ENCODE measurements at places on chromosomes 6 and 20.
A peak's percentile ranks its signal among the peaks of the same experiment; 100 is the strongest.

GRCh38 chr6:87436435-87436834 is 28.7 kb downstream of the CFAP206 start:
- DNase-seq, result peak; percentile 25

GRCh38 chr6:14501914-14502313 is 384.3 kb downstream of the CD83 start:
- DNase-seq, result no peak

DNA sequence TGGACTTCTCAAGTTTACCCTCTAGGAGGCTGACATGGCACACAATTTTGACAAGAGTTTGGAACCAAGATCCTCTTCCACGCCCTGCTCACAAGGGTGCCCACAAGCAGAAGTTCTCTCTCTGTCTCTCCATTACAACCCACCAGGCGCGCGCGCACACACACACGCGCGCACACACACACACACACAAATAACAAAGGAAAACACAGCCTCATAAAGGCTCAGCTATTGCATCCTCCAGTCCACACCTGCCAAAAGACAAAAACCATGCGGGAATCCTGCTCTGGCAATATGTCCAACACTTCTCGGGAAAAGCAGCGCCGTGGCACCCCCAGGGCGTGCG is 870 bp downstream of the PAK5 start:
- no peak for DNase-seq

DNA sequence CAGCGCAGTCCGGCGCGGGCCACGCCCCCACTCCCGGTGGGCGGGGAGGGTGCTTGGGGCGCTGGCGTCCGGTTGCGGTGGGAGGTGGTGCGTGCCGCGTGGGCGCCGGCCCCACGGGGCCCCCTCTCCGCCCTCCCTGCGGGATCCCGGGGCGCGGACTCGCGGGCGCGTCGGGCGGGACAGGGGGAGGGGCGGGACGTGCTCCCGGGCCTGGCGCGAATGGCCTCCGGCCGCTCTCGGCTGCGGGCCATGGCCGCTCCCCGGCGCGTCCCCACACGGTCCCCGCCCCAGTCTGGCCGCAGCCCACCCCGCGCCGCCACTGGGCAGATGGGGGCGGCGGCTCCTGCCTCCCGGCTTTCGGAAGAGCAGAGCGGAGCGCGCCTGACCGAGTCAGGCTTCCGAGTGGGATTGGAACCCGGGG is 771 bp upstream of the PPP1R3G start:
- DNase-seq, result no peak

DNA sequence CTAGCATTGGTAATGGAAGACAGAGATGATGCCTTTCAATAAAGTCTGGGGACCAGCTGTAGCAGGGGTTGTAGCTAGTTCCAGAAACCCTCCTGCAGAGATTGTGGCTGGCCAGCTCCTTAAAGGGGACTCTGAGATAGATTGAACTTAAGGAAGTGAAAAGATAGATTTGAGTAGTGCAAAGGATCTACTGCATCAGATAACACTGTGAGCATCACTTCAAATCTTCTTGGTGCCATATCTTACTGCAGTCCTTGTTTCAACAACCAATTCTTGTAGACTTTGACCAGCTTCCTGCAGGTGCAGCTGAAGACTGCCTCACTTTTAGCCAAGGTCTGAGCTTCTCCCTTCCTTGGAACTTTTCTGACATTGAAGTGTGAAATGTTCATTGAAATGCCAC is 14.8 kb upstream of the CEP162 start:
- no peak for DNase-seq

DNA sequence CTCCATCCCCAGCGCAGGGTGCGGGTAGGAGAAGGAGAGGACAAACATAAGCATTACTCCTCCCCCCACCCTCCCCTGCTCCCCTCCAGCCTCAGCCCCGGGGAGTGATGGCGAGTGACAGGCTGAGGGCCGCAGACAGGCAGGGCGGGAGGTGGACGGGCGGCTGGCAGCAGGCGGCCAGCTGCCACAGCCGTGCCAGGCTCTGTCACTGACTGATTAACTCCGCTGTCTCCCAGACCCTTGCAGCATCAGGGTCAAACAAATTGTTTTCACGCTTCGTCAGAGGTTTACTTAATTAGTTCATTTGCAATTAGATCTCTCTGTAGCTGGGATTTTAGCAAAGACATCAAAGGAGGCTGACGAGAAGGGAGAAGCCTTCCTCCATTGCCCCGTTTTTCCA is 41.9 kb downstream of the FOXP4 start:
- no peak for DNase-seq

GRCh38 chr6:39223555-39223954 is 5.7 kb downstream of the KCNK5 start:
- no peak for DNase-seq

DNA sequence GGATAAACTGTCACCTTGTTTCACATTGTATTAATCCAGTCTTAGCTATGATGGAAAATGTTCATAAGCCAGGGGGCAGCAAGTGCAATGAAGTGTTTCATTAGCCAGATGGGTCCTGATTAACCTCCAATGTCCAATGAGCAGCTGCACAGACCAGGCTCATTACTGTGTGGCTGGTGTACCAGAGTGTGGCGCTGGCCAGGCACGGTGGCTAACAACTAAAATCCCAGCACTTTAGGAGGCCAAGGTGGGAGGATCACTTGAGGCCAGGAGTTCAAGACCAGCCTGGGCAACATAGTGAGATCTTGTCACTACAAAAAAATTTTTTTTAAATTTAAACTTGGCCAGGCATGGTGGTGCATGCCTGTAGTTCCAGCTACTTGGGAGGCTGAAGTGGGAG is 201.7 kb upstream of the FOXQ1 start:
- no peak for DNase-seq

DNA sequence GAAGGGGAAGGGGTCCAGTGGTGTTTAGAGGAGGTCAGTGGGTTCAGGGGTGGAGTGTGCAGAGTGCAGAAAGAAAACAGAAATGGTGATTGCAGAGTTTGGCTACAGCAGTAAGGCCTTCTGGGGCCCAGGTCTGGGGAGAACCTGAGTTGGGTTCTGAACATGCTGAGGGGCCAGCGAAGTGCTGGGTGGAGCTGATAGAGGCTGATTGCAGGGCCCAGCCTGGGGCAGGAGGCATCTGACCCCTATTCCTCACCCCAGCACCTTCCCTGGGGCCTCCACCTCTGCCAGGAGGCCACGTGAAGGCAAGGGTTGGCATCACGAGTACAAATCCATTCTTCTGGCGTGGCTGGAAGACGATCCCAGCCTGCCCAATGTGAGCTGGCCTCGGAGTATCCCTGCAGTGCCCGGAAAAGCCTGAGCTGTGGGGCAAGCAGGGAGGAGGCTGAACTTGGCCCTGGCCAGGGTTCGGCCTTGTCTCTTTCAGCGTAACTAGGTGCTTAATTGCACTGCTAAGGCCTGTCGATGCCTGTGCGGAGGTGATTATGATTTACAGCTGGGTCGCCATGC is 35.3 kb downstream of the VSTM2L start:
- DNase-seq, result no peak

DNA sequence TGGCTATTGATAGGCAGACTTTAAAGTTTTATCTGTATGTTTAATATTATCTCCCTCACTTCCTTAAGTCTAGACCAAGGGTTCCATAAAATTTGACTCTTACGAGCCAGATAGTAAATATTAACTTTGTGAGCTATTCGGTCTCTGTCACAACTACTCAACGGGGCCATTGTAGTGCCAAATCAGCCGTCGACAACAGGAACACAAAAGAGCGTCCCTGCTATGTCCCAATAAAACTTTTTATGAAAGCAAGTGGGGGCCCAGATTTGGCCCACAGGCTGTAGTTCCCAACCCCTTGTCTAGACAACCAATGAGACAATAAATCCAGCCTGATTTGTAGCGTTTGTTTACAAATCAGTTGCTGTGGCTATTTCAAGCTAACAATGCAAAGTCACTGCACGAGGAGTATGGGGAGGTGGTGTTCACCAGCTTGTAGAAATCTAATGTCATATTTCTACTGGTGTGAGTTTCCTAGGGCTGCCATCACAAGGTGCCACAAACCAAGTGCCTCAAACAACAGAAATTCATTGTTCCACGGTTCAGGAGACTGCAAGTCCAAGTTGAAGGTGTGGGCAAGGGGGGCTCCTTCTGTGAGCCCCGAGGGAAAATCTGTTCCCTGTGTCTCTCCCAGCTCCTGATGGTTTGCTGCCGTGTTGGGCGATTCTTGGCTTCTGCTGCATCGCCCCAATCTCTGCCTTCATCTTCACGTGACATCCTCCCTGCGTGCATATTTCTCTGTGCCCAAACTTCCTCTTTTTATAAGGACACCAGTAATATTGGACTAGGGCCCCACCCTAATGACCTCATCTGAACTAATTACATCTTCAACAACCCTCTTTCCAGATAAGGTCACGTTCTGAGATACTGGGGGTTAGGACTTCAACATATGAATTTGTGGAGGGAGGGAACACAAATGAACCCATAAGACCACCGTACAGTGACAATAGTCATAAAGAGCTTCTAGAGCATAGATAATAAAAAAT is 356.0 kb upstream of the JARID2 start:
- DNase-seq, result no peak

DNA sequence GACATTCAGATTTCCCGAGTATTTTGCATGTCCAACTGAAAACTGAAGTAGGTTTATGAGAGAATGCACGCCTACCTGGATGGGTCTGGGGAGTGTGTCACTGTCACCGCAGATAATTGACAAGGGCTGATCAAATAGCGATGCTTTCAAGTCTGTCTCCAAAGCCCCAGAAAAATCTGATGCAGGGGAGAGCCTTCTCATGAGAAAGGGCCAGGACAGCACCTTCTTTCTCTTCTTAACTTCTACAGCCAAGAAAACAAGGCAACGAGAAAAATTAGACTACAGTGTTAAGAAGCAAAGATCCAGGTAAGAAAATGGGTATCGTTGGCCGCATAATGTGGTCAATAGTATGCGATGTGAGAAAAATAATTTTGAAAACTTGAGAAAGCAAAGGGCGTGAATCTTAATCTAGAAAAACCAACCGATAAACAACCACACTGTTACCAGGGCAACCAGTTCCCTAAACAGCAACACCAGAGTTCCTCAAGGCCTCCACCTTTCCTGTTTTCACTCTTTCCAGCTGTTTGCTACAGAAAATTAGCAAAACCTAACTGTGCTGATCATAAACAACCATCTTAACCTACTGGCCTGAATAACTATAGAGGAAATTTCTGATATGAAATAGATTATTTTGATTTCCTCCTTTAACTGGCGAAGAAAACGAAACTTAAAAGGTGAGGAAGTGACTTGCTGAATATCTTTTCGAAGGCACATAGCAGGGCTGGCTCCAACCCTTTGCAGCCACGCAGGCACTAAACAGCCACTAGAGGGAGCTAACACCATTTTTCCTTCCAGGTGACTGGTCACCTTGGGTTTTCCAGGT is 2.6 kb downstream of the TAGAP start:
- peak; percentile 76 for DNase-seq

- no peak for DNase-seq
Observed at GRCh38 chr6:90758741-90759140, 171.9 kb upstream of the MAP3K7 start.

- DNase-seq, result no peak
Observed at GRCh38 chr6:113526995-113527394, 330.1 kb upstream of the MARCKS start.

DNA sequence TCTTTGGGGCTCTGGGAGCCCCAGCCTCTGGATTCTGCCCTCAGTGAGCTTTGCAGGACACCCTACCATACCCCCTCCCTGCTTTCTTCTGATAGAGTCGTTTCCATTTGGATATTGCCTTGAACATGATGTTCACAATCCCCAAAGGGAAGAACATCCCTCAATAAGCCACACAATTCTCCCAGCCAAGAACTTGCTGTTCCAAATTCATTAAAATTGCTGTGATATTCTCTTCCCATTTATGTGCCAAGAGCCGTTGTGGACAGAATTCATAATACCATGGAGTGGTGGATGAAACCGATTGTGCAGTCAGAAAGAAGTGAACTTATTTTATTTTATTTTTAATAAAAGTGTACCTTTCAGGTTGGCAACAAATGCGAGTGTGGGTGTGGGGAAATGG is 95.8 kb downstream of the DHX35 start:
- no peak for DNase-seq

DNA sequence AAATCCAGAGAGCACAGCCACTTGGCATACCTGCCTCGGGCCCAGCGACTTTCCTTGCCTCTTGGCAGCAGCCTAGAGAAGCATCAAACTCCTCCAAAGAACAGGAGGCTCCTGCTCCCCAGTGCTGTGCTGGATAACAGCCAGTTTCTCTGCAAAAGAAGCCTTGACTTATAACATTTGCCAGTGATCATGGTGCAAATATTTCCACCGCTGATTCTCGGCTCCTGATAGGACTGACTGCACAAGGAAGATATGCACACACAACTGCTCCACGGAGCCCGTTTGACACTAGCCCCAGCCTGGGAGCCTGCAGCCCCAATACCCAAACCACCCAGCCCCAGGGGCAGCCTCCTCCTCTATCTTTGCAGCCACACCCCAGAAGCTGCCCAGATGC is 17.5 kb downstream of the ACSS1 start:
- no peak for DNase-seq

- DNase-seq, result no peak
Observed at GRCh38 chr20:8216375-8217200, 84.5 kb downstream of the PLCB1 start.

All from stimulated activated CD4-positive, alpha-beta T cell treated with anti-CD3 and anti-CD28 coated beads, Interleukin-1b, Interleukin-23, amount 100 ng/mL, for 48 hours (primary cell).